Stimulated activated naive B cell treated with anti-CD40 and anti-IgM and Interleukin-4, amounts not matched to agents 10 μg/mL and 1 μg/mL and 100 μg/mL, for 72 hours (primary cell): ENCODE measurements at places on chromosomes 4 and X.

DNA sequence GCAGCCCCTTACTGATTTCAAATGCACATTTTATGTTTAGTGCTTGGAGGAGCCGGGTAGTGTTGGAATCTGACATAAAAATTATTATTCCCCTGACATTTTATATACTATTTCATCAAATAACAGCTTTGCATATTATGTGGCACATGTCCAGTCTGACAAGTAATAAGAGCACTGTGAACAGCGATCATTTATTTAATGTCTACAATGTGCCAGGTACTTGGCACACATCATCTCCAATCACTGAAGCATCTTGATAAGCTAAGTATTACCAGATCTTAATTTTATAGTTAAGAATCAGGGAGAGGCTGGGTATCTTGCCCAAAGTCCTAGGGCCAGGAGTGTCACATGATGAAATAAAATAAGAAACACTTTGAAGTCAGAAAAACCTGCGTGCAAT lies 197.2 kb downstream of the NR3C2 start:
- no peak overlapping the region for H3K4me3 ChIP-seq
- no peaks in the 10 kb centered on the region for H3K27me3 ChIP-seq
- no peak overlapping the region for H3K27ac ChIP-seq
- H3K4me1 ChIP-seq: no peaks in the 10 kb centered on the region

GRCh38 chr4:61254406-61254805 lies 54.3 kb downstream of the ADGRL3 start:
- no peaks in the 10 kb centered on the region for H3K36me3 ChIP-seq
- H3K27me3 ChIP-seq: no peaks in the 10 kb centered on the region
- H3K27ac ChIP-seq: no peak overlapping the region
- no peaks in the 10 kb centered on the region for H3K4me1 ChIP-seq
- no peak for DNase-seq

- no peak overlapping the region for H3K4me3 ChIP-seq
- no peaks in the 10 kb centered on the region for H3K4me1 ChIP-seq
- no peak overlapping the region for H3K27ac ChIP-seq
- no peak for DNase-seq
- H3K27me3 ChIP-seq: no peaks in the 10 kb centered on the region
- no peaks in the 10 kb centered on the region for H3K36me3 ChIP-seq
Observed at GRCh38 chrX:144730471-144730870, 516.8 kb upstream of the SPANXN1 start.

GRCh38 chr4:1081689-1082040 lies 31.7 kb downstream of the RNF212 start:
- H3K27me3 ChIP-seq: peaks cover 40% of the 10 kb centered on the region
- H3K27ac ChIP-seq: no peak overlapping the region
- H3K4me1 ChIP-seq: peaks cover 22% of the 10 kb centered on the region
- no peak for DNase-seq
- H3K4me3 ChIP-seq: no peak overlapping the region

DNA sequence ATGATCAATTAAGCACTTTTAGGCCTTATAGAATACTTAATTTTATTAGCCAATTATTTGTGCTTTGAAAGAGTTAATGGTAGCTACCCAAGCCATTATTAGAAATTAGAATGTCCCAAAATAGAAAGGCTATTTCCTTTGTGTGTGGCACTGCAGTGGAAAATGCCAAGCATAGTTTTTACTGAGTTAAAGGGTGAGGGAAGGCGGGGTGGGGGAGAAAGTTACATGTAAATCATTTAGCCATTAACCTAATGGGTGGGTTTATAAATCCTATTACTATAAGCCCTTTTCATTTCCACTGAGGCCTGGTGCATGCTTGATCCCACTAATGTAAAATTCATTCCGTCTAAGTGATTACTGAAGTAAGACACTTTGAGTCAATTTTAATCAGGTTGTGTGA lies 105.8 kb downstream of the POLA1 start:
- no peaks in the 10 kb centered on the region for H3K27me3 ChIP-seq
- H3K4me3 ChIP-seq: no peak overlapping the region
- no peaks in the 10 kb centered on the region for H3K4me1 ChIP-seq
- no peak overlapping the region for H3K27ac ChIP-seq

- H3K4me3 ChIP-seq: no peak overlapping the region
- no peaks in the 10 kb centered on the region for H3K36me3 ChIP-seq
- H3K4me1 ChIP-seq: no peaks in the 10 kb centered on the region
- H3K27ac ChIP-seq: no peak overlapping the region
Observed at GRCh38 chr4:118953276-118953675, 64.6 kb downstream of the SYNPO2 start.

GRCh38 chr4:100517864-100518341 lies at the start of gene EMCN:
Gene EMCN, minus strand, starts transcription at chr4:100518022. Its CDS starts 108 bp downstream, at chr4:100517914.
- no peaks in the 10 kb centered on the region for H3K4me1 ChIP-seq
- DNase-seq: no peak
- H3K27ac ChIP-seq: no peak within 1 kb of the TSS
- H3K36me3 ChIP-seq: no peaks in the 10 kb centered on the region

- peaks cover 1% of the 10 kb centered on the region for H3K4me1 ChIP-seq
- H3K27me3 ChIP-seq: peaks cover 13% of the 10 kb centered on the region
- H3K36me3 ChIP-seq: no peaks in the 10 kb centered on the region
- no peak for DNase-seq
Observed at GRCh38 chrX:129540722-129541184, 694 bp downstream of the OCRL start.

DNA sequence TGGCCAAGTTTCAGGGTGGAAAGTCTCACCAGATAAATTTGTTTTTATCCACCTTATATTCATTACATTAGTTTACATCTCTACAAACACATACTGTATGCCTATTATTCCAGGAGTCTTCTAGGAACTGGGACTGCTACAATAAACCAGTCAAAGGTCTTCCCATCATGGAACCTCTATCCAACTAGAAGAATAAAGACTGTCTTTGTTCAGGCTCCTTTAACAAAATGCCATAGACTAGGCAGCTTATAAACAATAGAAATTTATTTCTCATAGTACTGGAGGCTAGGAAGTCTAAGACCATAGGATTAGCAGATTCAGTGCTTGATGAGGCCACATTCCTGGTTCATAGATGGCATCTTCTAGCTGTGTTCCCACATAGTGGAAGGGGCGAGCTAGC lies 61.6 kb downstream of the PACRGL start:
- H3K36me3 ChIP-seq: no peaks in the 10 kb centered on the region
- no peaks in the 10 kb centered on the region for H3K27me3 ChIP-seq

GRCh38 chr4:170003071-170004070 lies 22.8 kb downstream of the MFAP3L start:
- H3K27me3 ChIP-seq: peaks cover 7% of the 10 kb centered on the region
- DNase-seq: no peak
- H3K27ac ChIP-seq: no peak overlapping the region
- H3K4me1 ChIP-seq: peaks cover 29% of the 10 kb centered on the region

DNA sequence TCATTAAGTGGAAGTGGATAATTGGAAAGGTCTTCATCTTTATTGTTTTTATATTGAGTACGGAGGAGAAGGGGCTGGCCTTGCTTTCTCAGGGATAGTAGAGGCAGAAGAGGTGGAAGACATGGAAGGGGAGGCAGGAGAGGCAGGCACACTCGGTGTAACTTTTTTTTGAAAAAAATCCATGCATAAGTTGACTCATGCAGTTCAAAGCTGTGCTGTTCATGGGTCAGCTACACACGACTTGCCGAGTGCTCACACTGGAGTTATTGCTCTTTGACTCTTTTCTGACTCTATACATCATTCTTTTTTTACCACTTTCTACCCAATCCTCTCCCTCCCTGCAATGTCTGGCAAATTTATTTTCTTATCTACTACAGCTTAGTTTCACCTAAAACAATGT lies 158.3 kb upstream of the AADAT start:
- no peaks in the 10 kb centered on the region for H3K36me3 ChIP-seq
- H3K27ac ChIP-seq: no peak overlapping the region
- no peak overlapping the region for H3K4me3 ChIP-seq
- DNase-seq: no peak
- peaks cover 5% of the 10 kb centered on the region for H3K27me3 ChIP-seq

DNA sequence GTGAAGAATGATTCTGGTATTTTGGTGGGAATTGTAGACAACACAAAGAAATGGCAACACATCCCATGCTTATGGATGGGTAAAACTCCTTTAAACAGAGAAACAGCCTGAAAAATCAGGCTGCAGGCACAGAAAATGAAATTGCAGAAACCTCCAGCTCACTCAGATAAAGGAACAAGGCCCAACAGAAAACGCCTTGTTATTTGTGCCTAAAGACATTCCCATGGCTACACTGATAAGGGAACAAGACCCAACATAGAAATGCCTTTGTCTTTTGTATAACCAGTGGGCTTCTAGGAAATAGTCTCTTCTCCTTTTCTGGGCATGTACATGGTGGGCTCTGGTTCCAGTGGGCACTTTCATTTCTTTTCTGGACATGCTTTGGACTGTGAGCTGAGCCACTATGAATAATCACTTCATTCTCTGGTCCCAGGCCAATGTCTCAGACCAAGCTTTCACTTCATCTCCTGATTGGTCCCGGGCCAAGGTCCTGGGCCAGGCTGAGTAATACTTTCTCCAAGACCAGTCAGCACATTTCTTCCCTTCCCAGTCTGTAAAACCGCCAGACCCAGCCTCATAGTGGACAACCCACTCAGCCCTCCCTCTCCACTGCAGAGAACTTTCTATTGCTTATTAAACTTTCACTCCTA lies 160.5 kb downstream of the TBX22 start:
- no peak for DNase-seq
- no peak overlapping the region for H3K4me3 ChIP-seq
- no peaks in the 10 kb centered on the region for H3K4me1 ChIP-seq
- no peaks in the 10 kb centered on the region for H3K27me3 ChIP-seq
- no peaks in the 10 kb centered on the region for H3K36me3 ChIP-seq

DNA sequence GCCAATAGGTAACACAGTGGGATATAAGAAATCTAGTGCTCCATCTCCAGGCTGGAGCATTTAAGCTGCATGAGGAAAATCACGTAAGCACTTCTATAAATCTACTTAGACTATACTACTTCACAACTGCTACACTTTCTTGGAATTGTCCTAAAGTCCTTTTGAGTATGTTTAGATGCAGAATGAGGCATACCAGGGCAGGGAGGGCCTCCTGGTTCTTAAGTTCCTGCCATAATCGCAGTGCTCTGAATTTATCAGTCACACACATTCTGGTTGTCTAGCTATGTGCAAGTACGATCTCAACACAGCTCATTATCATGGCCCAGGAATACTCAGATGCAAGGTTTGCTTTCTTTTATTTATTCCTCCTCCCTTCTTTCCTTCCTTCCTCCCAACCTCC lies 130.3 kb downstream of the GUCY2F start:
- H3K27me3 ChIP-seq: no peaks in the 10 kb centered on the region
- no peak overlapping the region for H3K27ac ChIP-seq
- H3K4me1 ChIP-seq: no peaks in the 10 kb centered on the region
- DNase-seq: no peak

DNA sequence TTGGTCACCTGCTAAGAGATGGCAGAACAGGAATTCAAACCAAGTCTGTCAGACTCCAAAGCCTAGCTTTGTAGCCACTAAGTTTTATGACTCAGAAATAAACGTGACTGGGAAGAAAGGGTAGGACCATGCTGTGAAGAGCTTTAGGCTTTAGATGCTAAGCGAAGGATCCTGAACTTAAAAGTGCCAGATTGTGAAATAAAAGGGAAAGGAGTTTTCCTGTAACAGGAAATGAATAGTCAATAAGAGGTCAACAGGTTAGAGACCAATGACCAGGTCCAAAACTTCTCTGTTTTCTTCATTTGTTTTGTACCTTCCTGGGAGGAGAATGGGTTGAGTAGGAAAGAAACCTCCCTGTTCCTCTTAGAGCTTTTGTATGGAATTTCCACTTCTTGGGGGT lies 98.8 kb upstream of the EOLA2 start:
- H3K36me3 ChIP-seq: no peaks in the 10 kb centered on the region
- no peak overlapping the region for H3K4me3 ChIP-seq
- H3K27ac ChIP-seq: no peak overlapping the region
- no peak for DNase-seq

DNA sequence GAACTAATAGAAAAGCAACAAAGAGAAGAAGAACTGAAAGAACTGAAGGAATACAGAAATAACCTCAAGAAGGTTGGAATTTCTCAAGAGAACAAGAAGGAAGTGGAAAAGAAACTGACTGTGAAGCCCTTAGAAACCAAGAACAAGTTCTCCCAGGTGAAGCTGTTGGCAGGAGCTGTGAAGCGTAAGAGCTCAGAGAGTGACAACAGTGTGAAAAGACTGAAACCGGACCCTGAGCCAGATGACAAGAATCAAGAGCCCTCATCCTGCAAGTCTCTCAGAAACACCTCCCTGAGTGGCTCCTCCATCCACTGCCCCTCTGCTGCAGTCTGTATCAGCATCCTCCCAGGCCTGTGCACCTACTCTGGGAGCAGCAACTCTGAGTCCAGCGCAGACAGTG lies 8.4 kb upstream of the FHDC1 start:
- no peak overlapping the region for H3K4me3 ChIP-seq
- H3K4me1 ChIP-seq: peaks cover 20% of the 10 kb centered on the region
- peaks cover 4% of the 10 kb centered on the region for H3K36me3 ChIP-seq
- no peak for DNase-seq

- no peaks in the 10 kb centered on the region for H3K4me1 ChIP-seq
- no peaks in the 10 kb centered on the region for H3K27me3 ChIP-seq
Observed at GRCh38 chrX:27057883-27058282, 405.3 kb downstream of the PPP4R3C start.

GRCh38 chrX:38038501-38038900 lies 32.1 kb downstream of the SYTL5 start:
- H3K27ac ChIP-seq: no peak overlapping the region
- DNase-seq: no peak
- no peak overlapping the region for H3K4me3 ChIP-seq
- H3K27me3 ChIP-seq: no peaks in the 10 kb centered on the region
- H3K36me3 ChIP-seq: no peaks in the 10 kb centered on the region

GRCh38 chrX:120309873-120310705 lies 1.2 kb downstream of the TMEM255A start:
- peaks cover 31% of the 10 kb centered on the region for H3K4me1 ChIP-seq
- H3K27me3 ChIP-seq: peaks cover 39% of the 10 kb centered on the region
- no peak overlapping the region for H3K27ac ChIP-seq

GRCh38 chrX:118503260-118504041 lies 7.8 kb downstream of the DOCK11 start:
- peaks cover 5% of the 10 kb centered on the region for H3K36me3 ChIP-seq
- no peaks in the 10 kb centered on the region for H3K27me3 ChIP-seq
- H3K27ac ChIP-seq: peak overlapping the region; percentile 65
- H3K4me3 ChIP-seq: peak overlapping the region; percentile 7
- DNase-seq: no peak

- no peaks in the 10 kb centered on the region for H3K36me3 ChIP-seq
- DNase-seq: no peak
- no peak overlapping the region for H3K4me3 ChIP-seq
- no peak overlapping the region for H3K27ac ChIP-seq
- no peaks in the 10 kb centered on the region for H3K4me1 ChIP-seq
- no peaks in the 10 kb centered on the region for H3K27me3 ChIP-seq
Observed at GRCh38 chr4:65302145-65302544, 368.1 kb downstream of the EPHA5 start.
